A172 (cell line): ENCODE measurements at places on chromosomes 7 and 10.

GRCh38 chr7:84083846-84084245 lies 110.7 kb downstream of the SEMA3A start:
- DNase-seq: no peak

DNA sequence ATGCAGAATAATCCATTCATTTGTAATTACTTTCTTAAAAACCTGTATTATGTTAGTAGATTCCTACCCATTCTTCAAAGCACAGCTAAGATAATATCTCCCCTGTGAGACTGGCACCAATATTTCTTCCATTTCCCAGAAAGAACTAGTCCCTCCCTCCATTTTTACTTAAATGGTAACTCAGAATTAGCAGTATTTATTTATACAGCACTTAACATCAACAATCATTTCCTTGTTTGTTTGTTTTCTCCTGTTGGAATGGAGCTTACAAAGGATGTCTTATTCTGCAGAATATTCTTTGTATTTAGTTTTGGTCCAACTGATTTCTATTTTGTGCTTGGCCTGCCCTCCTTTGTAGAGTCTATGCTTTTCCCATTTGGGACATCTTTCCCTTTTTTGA lies 32.1 kb upstream of the PTPN12 start:
- no peak for DNase-seq

DNA sequence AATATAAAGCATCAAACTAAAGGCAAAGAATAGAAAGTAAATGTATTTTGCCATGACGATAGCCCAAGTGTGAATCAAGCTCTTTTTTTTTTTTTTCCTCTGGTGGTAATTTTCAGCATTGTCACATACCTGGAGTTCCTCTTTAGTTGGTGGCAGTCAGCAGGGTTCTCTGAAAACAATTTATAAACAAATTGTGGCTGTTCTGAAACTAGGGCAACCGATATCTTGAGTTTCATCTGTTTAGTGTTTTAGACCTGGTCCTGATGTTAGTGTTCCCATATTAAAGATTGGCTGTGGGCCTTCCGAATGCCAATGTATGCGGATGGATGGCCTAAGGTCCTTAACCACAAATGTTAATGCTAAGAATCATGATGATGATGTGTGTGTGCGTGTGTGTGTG lies 713.1 kb downstream of the GATA3 start:
- no peak for DNase-seq

- no peak for DNase-seq
Observed at GRCh38 chr7:150514748-150515222, at the start of gene GIMAP7. Gene GIMAP7 (plus strand): TSS chr7:150514872. CDS start chr7:150519975, 5,103 bp downstream.

DNA sequence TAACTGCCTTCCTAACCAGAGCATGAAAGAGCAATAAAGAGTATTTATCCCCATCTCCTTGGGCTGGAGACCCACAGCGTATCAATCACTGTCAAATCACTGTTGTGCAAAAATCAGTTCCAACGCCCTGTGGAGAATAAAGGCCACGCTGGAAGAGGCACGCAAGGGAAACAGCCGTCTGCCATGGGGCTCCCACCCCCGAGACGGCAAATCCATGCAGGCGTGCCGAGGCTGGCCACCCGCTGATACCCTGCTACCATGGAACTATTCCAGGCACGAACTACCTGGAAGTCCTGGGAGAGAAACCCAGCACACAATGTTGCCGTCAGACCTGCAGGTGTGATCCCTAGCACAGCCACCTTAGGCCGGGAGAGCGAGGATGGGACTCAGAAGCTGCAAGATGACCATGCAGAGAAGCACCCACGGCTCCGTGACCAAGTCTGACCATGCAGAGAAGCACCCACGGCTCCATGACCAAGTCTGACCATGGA lies 185.3 kb downstream of the DIP2C start:
- no peak for DNase-seq

- DNase-seq: no peak
Observed at GRCh38 chr10:6151087-6151977, 51.4 kb upstream of the PFKFB3 start.

DNA sequence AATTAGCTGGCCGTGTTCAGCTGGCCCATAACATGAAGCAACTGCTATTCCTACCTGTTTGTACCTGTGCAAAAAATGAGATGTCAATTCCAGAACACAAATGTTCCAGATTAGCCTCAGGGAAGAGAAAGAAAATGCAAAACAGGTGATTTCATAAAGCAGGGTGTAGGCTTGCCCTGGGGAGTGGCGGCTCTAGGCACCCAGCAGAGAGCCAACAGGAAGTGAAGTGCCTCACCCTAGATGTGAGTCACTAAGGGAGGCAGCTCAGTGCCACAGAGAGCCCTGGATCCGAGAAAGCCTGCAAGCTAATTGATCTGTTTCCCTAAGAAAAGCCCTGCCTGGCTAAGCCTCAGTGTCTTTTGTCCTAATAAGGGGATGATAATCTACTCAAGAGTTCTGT lies 240.0 kb downstream of the ARHGAP21 start:
- DNase-seq: peak; percentile 92

DNA sequence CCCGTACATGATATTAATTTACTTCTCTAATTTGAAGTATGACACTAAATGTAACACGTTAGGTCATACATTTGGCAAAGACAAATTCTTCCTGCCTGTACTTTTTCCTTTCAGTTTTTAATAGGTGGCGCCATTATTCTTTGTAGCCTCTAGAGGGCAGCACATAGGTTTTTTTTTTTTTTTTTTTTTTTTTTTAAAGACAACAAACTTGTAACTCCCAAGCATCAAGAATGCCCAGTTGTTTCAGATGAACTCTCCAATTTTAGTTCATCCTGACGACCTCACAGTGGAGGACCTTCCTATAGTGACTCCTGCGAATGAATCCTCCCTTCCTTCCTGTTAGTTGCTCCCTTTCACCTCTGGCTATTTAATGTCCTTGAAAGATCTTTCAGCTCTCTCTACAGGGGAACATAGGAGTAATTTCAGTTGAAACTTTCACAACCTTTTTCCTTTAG lies 139.3 kb upstream of the HDAC9 start:
- peak; percentile 55 for DNase-seq

GRCh38 chr10:67959839-67960476 lies 75.5 kb downstream of the SIRT1 start:
- no peak for DNase-seq

DNA sequence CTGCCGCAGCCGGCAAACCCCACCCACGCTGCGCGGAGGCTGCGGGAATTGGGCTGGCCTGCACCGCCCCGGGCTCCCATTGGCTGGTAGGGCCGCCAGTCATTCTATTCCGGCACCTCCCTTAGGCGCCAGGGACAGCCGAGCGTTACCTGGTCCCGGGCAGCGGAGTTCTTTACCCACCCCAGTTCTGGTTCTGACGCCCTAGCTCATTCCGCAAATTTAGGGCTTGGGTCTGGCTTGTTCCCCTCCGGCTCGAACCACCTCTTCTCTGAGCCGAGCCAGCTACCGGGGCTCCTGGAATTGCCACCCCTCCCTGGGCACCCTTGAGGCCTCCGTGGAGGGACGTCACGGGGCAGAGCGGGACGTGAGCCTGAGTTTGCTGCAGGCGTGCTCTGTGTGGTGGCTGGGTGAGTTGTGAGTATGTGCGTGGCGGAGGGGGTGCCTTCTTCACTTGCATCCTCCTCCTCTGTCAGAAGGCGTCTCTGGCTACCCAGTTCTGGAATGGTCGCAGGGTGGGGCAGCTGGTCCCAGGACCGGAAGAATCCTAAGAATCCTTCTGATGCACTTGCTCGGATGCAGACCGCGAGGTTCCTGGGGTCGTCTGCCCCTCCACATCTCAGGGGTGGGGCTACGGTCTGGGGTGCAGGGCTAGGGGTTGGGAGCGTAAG lies at the start of the genes PDZD7 and SFXN3:
Gene PDZD7, minus strand, starts transcription at position 2 of the 668 bp plus-strand sequence. CDS start 910 bp downstream, outside the sequence.
Gene SFXN3, plus strand, starts transcription at position 107 of the 668 bp plus-strand sequence. CDS start 3,461 bp downstream, outside the sequence.
- peak; percentile 88 for DNase-seq

- no peak for DNase-seq
Observed at GRCh38 chr7:112201411-112201810, 4.8 kb downstream of the DOCK4 start.

DNA sequence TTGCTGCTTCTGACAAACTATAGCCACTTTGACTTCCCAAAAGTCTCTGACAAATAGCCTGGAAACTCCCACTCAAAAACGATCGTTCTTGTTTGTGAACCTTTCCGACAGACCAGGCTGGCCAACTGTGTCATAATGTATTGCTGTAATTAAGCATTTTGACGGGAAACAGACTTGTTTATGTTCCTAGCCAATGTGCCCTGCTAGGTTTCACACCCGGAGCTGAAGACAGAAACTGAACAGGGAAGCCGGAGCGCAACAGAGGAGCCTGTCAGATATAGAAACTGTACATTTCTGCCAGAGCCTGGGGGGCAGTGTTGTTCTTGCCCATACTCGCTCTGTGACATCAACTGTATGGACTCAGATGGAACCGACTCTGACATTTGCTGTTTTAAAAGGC lies 55.3 kb upstream of the C7orf33 start:
- no peak for DNase-seq

GRCh38 chr7:6056616-6057015 lies 25.4 kb downstream of the ANKRD61 start:
- no peak for DNase-seq
